ENCODE measurements at places on chromosomes 16 and 17.

DNA sequence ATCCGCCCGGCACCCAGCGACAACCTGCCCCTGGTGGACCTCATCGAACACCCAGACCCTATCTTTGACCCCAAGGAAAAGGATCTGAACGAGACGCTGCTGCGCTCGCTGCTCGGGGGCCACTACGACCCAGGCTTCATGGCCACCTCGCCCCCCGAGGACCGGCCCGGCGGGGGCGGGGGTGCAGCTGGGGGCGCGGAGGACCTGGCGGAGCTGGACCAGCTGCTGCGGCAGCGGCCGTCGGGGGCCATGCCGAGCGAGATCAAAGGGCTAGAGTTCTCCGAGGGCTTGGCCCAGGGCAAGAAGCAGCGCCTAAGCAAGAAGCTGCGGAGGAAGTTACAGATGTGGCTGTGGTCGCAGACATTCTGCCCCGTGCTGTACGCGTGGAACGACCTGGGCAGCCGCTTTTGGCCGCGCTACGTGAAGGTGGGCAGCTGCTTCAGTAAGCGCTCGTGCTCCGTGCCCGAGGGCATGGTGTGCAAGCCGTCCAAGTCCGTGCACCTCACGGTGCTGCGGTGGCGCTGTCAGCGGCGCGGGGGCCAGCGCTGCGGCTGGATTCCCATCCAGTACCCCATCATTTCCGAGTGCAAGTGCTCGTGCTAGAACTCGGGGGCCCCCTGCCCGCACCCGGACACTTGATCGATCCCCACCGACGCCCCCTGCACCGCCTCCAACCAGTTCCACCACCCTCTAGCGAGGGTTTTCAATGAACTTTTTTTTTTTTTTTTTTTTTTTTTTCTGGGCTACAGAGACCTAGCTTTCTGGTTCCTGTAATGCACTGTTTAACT lies 1.0 kb downstream of the NOG start:
- DNase-seq: no peak

GRCh38 chr17:77253611-77254051 lies 112.9 kb downstream of the SEC14L1 start:
- no peak for DNase-seq

DNA sequence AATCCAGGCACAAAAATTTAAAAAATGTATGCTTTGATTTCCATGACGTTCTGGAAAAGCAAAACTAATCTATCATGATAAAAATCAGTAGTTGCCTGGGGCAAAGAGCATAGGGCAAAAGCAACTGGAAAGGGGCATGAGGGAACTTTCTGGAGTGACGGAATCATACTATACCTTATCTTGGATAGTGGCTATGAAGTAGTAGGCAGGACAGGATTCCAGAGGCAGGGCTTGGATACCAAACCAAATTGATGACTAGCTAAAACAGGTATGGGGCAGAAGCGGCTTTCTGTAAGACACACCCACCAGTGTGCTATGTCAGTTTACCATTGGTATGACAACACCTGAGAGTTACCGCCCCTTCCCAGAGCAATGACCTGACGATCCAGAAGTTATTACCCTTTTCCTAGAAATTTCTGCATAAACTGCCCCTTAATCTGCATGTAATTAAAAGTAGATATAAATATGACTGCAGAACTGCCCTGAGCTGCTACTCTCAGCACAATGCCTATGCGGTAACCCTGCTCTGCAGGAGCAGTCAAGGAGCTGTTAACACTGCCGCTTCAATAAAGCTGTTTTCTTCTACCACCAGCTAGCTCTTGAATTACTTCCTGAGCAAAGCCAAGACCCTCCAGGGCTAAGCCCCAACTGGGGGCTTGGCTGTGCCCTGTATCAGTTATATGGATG lies 56.7 kb downstream of the CFDP1 start:
- DNase-seq: no peak

DNA sequence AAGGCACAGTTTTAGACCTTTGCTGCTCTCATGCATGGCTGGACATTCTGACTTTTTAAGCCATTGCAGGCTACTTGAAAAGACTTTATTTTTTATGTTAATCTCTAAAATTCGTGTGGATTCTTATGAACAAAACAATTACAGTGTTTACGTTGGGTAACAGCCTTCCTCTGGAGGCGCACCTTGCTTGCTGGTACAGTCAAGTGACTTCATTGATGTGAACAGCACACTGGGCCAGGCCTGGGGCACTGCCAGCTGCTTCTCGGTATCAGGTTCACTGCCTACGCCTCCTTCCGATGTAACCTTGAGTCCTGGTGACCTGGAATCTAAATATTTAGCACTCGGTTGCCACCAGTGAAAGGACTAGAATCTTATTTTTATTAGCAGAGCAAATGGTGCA lies 27.8 kb downstream of the MARCHF10 start:
- DNase-seq: peak; percentile 28

DNA sequence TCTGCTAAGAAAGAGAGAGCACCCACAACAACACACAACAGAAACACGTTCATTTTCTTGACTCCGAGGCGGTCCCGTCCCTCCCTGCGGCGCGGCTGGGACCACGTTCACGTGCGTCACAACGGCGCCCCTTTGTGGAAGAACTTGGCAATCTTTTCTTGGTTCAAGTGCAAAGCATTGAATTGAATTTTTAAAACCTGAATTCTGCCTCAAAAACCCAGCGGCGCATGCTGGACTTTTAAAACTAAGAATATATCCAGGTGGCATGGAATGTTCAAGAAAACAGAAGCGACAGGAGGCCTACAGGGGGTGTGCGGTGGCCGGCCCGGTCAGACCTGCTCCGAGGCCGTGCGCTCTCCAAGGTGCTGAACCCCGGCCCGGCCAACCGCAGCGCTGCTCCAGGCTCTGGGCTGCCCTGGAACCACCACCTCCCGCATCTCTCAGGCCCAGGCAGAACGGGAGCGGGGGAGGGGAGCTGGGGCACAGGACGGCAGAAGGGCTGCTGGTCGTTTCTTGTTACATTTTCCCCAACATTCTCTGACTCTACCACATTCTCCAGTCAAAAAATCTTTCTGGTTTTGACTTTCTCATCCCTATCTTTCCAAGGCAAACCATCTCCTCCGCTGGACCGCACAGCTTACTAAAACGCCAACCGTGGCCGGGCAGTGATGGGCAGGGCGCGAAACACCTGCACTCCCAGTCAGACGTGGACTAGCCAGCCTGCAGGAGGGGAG lies 3.4 kb upstream of the HEXD start:
- DNase-seq: peak; percentile 86

GRCh38 chr17:3802461-3803307 lies 1.7 kb upstream of the ITGAE start:
- DNase-seq: no peak

- peak; percentile 70 for DNase-seq
Measured at GRCh38 chr16:31181102-31181830, 1.3 kb downstream of the FUS start.

DNA sequence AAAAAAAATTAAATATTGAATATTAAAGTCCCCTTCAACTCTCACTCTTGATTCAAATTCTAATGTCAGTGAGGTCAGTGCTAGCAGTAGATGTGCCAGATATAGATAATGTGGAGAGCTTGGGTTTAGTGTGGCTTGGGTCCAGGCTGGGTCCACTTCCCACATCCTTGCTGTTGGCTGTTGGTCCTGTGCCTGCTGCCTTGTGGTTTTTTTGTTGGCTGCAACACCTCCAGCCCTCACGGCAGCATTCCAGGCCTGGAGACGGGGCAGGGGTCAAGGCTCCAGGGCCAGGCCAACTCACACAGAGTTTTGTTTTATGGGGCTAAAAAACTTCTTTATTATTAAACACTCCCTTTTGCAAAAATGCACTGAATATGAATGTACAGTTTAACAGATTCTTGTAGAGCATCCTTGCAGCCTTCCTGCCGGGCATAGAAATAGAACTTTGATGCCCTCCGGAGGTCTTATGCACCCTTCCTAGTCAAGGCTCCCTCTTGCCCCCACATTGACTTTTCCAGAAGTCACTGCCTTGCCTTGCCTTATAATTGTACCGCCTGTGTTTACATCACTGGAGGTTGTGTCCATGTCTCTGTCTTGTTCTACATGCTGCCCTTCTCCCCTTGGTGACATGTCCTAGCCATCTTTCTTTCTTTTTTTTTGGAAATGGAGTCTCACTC lies 25.5 kb upstream of the MYO15B start:
- no peak for DNase-seq

DNA sequence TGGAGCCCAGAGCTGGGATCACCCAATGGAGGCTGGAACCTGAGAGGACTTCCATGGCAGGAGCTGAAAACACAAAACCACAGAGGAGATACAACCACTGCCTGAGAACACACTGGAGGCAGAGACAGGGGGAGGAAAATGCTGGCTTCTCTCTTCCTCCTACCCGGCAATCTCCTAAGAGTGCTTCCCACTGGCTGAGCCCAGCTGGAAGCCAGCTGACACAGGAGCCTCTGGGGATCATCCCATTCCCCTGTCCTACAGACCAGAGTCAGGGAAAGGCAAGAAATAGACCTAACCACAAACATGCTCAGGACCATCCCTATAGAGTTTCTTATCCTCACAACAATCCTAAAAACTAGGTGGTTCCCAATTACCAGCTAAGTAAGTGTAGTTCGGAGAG lies 112.4 kb upstream of the CDH5 start:
- no peak for DNase-seq

- DNase-seq: no peak
Measured at GRCh38 chr17:15007147-15007553, 258.0 kb downstream of the PMP22 start.

DNA sequence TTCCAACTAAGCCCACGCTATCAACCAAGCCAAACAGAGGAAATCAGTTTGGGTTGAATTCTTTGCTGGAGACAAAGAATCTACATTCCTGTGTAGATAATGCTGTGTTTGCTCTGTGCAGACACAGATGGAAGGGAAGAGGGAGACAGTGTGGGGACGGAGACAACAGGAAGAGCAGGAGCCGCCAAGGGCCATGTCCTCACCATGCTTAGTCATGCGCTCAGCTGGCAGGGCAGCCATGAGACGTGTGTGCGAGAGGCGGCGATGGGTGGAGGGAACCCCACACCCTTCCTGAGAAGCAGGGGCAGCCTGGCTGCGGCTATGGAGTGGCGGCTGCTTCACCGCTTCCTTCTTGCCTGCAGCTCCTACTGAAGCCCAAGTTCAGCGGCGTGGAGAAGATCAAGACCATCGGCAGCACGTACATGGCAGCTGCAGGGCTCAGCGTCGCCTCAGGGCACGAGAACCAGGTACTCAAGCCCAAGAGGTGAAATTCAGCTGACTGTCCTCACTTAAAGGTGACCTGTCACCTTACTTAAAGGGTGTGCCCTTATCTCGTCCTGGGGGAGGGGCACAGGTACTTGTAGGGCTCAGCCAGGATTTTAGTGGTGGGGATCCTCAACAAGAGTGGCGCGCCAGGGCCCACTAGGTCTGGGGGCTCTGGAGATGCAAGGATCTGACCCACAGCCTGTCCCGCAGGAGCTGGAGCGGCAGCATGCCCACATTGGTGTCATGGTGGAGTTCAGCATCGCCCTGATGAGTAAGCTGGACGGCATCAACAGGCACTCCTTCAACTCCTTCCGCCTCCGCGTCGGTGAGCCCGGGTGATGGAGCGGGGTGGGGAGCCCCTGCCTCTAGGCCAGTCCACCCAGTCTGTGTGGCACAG lies 47.5 kb downstream of the ADCY7 start:
- DNase-seq: no peak

GRCh38 chr17:17137731-17138585 lies 68.2 kb downstream of the PLD6 start:
- no peak for DNase-seq

DNA sequence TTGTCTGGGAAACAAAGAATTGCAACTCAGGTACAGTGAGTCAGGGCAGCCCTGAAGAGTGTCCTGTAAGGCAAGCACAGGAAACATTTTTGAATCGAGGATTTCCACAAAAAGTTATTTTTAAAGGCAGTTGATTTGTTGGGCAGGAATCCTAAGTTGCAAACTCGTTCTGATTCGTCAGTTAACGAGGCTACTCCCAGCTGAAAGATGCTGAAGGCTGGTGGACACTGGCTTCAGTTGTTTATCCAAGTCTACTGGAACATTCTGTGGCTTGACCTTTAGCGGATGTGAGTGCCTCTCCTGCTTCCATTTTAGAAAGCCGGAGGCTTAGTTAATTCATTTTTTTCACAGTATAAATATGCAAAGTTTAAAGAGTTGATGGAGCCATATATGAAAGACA lies 84.2 kb downstream of the KCNJ12 start:
- no peak for DNase-seq

DNA sequence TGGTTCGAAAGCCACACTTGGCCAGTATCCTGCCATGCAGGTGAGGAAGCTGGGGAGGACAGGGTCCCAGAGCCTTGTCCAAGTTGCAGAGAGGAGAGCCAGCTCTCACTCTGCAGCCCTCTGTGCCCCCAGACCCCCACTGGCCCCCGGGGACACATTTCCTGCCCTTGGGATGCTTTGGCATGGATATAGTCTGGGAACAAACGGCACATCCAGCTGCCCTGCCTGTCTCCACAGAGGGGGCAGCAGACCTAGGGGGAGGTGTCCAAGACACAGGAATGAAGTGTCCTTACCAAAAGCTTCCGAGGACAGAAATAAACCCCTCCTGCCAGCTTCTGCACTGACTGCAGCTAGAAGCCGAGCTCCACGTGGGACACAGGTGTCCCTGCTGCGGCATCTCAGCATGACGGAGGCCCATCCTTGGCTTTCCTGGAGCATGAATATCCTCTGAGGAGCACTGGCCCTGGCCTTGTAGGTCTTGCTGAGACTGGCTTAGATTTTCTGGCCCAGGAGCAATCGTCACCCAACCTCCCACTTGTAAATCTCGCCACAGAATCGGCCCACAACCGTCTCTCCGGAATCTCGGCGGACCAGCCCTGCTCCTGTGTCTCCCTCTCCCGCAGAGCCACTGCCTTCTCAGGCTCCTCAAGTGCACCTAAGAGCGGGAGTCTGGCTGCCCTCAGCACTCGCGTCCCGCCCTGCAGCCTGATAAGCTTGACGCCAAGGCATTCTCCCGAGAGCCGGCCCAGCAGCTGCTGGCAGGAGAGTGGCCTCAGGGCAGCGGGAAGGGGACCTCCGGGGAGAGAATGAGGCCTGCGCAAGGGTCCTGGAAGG lies 1.1 kb upstream of the CAPN15 start:
- no peak for DNase-seq

- DNase-seq: peak; percentile 81
Measured at GRCh38 chr16:89922477-89922883, 662 bp upstream of the TUBB3 start.

- no peak for DNase-seq
Measured at GRCh38 chr16:90061437-90061836, 15.7 kb downstream of the PRDM7 start.

GRCh38 chr17:40314584-40314956 lies 5.6 kb downstream of the RARA start:
- DNase-seq: no peak

- DNase-seq: no peak
Measured at GRCh38 chr16:80958284-80958683, 48.4 kb downstream of the CMC2 start.

GRCh38 chr17:40316571-40317344 lies 7.8 kb downstream of the RARA start:
- no peak for DNase-seq

DNA sequence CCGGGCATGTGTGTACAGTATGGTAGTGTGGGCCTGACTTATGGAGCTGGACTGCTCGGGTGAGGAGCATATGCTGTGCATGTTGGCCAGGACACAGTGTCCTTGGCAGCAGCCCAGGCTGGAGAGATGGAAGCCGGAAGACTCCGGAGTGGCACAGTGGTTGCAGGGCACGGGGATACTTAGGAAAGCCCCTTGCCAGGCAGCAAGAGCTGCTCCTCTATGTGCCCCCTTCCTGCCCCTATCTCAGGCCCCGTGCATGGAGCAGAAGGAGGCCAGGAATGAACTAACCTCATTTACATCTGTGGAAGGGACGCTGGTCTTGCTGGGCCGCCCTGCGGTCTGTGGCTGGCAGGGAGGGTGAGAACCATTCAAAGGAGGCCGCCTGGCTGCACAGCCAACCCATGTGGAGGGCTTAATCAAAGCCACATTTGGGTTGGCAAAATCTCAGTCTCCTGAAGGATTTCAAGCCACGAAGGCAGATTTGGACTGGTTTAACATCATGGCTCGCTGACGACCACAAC lies 32.2 kb upstream of the RCVRN start:
- DNase-seq: no peak

Data from sciatic nerve (tissue), 2 donors.